ENCODE measurements at places on chromosomes 12 and 14.

GRCh38 chr12:47838286-47838931 lies 18.7 kb upstream of the HDAC7 start:
- DNase-seq: no peak

DNA sequence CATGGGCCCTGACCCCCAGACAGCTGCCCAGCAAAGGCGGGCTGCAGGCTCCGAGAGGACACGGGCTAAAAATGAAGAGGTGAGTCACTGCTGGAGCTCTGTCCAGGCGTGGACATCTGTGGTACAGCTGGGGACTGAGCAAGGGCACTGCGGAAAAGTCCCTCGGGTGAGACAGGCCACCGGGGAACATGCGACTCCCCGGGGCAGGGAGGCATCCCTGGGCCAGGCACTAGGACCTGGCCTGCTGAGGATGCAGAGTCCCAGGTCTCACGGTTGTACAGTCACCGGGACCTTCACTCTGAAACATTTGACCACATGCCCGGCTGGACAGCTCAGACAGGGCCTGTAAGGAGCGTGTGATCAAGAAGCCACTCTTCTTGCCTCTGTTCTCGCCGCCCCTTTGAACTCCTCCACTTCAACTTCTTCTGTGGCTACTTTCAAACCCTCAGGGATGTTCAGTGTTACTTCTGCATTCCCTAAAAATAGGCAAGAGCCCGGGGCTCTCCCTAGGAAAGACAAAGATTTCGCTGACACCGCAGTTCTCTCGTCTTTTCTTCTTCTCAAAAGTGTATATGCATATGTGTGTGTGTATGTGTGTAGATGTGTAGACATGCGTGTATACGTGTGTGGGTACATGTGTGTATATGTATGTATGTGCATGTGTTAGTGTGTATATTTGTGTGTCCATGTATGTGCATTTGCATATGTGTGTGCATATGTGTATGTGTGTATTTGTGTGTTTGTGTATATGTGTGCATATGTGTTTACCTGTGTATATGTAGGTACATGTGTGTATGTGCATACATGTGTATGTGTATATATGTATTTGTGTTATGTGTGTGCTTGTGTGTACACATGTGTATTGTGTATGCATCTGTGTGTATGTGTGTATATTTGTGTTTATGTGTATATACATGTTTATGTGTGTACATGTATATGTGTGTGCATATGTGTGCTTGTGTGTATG lies 5.0 kb upstream of the RFLNA start:
- no peak for DNase-seq

GRCh38 chr14:59483363-59483762 lies 845 bp downstream of the L3HYPDH start:
- DNase-seq: no peak

DNA sequence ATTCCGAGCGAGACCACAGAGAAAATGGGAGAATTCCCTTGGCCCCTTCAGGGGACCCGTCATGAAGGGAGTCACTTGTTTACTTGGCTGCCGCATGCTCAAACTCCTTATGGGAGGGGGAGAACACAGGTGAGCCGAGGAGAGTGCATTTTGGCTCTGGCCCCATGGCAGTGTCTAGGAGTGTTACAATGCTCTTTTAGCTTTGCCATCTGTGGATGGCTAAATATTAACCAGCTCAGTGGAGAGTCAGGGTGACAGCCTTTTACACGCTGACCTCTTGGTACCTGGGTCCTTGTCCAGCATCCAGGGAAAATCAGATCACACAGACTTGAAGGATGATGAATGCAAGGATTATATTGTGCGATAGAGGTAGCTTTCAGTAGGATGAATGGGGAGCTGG lies 146.4 kb upstream of the ATXN7L3B start:
- DNase-seq: no peak

DNA sequence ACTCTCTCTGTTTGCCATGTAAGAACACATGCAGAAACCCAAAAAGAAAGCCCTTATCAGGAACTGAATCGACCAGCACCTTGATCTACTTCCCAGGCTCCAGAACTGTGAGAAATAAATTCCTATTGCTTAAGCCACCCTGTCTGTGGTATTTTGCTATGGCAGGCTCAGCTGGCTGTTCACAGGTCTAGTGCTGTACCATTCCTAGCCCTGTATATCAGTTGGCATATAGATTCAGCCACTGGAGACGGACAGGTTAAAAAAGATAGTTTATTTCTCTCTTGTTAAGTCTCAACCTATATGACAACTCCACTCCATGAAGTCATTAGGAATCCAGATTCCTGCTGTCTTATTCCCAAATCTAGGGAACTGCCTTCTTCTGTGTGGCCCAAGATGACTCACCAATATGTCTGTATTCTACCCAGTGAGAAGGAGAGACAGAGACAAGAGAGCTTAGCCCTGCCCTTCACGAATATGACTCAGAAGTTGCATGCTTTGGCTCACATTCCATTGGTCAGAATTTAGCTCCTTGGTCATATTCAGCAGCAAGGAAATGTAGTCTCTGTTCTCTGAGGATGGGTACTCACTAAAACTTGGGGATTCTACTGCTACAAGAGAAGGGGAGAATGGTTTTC lies 57.0 kb downstream of the PLEKHG7 start:
- no peak for DNase-seq

GRCh38 chr12:69000074-69000473 lies 67.1 kb upstream of the CPM start:
- no peak for DNase-seq

DNA sequence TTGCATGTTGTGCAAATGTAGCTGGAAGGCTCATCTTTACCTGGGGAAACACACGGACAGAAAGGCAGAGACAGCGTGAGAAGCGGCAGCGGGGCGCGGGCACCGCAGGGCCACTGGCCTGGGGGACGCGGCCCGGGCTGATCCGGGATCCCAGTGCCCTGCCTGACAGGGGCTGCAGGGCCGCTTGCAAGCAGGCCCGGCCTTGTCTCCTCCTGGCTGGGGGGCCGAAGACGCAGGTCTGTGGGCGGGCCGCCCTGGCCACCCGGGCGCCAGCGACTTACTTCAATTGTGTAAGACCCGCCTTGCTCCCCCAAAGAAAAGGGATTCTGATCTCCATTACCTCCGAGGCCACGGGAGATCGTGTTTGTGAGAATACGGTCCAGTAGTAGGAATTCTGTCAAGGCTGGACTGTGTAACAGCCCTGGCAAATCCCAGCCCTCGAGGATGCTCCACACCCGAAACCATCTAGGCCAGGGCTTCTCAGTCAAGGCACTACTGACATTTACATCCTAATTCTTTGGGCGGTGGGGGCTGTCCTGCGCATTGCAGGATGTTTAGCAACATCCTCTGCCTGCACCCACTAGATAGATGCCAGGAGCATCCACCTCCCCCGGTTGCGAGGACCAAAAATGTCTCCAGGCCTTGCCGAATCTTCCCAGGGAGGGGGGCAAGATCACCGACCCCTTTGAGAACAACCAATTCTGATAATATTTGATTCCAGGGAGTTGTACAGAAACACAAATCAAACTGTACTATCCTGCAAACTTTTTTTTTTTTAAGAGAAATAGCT lies 95.6 kb downstream of the BCL11B start:
- DNase-seq: no peak

- DNase-seq: no peak
Observed at GRCh38 chr12:69274861-69275260, 35.5 kb downstream of the CPSF6 start.

DNA sequence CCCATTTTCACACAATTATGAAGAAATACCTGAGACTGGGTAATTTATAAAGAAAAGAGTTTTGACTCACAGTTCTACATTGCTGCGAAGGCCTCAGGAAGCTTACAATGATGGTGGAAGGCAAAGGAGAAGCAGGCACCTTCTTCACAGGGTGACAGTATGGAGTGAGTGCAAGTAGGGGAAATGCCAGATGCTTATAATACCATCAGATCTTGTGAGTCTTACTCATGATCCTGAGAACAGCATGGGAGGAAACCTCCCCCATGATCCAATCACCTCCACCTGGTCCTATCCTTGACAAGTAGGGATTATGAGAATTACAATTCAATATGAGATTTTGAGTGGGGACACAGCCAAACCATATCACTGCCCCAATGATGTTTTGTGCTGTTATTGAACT lies 189.3 kb upstream of the CRY1 start:
- no peak for DNase-seq

DNA sequence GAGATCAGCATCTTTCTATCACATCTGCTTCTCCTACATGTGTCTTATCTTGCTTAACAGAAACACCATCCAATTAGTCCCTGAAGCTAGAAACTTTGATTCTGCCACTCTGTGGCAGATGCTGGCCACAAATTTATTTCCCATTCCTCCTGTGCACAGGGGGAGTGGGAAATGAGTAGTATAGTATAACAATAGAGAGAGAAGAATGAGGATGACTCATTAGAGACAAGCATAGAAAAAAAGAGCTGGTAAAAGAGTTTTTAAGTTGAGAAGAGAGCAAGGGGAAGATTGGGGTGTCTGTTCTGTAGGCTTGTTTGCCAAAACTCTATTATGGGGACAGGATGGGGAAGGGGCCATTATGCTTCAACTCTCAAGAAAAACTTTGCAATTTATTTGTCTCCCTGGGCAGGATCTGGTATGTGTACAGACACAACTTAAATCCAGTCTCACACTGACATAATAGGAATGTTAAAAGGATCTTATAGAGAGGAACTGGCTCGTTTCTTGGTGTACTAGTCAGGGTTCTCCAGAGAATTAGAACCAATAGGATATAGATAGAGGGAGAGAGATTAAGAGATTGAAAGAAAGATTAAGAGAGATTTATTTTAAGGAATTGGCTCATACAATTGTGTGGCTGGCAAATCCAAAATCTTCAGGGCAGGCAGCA lies 142.6 kb upstream of the CPSF6 start:
- DNase-seq: no peak

DNA sequence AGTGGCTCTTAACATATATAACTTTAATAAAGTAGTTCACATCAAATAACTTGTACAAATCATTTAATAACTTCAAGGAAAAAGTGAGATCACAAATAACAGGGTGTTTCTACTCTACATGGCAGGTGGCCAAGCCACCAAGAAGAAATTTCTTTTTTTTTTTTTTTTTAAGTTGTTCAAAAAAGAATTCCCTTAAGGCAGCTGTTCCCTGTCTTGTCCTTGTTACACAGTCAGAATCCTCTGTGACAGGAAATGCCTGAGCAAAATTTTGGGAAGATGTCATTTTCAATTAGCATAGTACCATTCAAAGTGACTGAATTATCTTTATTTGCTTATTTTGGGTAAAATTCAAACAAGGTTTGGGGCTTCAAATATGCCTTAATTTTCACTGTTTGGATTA lies 79.4 kb downstream of the LIN7A start:
- no peak for DNase-seq

DNA sequence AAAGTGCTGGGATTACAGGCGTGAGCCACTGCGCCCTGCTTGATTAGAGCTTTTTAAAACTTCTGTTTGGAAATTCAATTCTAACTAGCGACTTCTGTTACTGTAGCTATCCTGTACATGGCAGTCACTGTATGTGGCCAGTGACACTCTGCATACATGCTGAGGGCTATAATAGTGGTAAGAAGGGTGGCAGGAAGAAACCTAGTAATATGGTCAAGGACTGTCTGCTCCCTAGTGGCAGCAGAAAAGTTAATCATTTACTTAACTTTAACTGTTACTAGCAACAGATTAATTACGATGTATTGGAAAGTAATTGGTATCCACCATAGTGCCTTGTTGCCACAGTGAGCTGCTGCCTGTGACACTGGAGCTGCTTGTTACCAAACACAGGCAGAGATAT lies 149.0 kb downstream of the KITLG start:
- no peak for DNase-seq

DNA sequence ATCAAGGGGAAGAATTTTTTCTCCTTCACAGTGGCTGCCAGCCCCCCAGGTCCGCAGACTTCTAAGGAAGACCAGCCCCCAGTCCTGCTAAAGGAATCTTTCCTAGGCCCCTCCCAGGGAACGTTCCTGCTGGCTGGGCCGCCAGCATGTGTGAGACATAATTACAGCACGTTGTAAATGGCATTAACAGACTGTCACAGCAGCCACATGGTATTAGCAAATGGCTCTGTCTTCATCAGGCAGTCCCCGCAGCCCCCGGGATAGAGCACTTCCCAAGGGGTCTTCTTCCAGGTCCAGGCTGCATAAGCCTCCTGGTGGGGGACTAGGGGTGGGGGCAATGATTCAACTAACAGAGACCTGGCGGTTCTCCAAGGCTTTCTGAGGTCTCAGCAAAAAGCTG lies 34.9 kb upstream of the FAM222A start:
- no peak for DNase-seq

DNA sequence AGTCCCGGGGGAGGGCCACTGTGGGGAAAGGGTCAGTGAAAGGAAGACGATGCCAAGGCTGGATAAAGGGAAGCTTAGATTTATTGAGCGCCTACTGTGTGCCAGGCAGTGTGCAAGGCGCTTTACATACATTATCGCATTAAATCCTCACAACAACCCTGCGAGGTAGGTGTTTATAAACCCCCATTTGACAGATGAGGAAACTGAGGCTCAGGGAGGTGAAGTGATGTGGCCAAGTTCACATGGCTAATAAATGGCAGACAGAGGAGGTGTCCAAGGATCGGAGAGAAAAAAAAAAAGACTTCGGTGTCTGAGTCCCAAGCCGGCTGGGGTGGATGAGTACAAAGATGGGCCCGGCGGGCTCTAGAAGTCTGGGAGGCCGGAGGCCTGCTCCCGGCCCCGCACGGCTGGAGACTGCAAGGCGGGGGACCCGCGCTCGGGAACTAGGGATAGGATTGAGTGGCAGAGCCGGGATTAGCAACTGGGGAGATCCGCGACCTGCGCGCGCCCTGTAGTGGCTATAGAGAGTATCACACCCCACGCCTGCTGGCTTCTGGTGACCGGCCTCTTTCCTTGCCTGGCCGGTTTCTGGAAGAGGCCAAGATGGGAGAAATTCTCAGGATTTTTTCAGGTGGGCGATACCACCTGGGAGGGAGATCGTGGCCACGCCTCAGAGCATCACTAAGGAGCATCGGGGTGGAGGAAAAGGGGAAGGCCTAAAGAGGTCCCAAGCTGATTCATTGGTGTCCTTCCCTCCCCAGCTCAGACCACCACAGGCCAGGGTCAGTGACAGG lies 3.9 kb downstream of the DDN start:
- DNase-seq: no peak

GRCh38 chr12:2482938-2483660 lies 311.7 kb upstream of the FKBP4 start:
- no peak for DNase-seq

GRCh38 chr12:50786498-50787231 lies 22.8 kb downstream of the ATF1 start:
- no peak for DNase-seq

DNA sequence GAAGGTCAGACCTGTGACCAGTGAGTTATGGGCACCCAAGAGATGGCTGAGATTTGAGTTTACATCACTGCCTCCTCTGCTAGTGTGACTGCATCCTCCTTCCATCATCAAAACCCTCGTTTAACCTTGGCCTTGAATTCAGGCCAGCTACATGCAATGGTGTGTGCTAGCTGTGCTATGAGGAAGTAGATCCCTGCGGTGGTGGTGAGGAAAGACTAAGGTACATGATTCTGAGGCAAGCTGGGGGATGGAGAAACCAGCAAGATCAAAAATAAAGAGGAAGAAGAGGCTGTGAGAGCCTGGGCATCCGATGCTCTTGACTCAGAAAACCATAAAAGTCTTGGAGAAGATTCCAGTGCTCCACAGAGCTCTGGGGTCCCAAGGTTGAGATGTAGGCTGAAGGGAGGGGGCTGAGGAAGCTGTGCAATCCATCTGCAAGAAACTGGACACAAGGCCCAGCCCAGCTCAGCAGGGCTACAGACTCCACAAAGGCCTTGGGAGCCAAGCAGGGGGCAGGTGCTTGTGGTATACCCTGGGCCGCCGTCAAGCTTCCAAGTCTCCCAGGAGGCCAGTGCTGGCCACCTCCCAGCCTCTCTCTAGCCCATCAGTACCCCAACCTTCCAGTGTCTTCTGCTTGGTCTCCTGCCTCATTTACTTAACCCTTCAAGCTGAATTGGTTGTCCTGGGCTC lies 774.8 kb downstream of the VRK1 start:
- no peak for DNase-seq

GRCh38 chr12:64633940-64634337 lies 23.6 kb downstream of the RASSF3 start:
- DNase-seq: no peak
